ENCODE measurements at places on chromosomes 11 and 22.

DNA sequence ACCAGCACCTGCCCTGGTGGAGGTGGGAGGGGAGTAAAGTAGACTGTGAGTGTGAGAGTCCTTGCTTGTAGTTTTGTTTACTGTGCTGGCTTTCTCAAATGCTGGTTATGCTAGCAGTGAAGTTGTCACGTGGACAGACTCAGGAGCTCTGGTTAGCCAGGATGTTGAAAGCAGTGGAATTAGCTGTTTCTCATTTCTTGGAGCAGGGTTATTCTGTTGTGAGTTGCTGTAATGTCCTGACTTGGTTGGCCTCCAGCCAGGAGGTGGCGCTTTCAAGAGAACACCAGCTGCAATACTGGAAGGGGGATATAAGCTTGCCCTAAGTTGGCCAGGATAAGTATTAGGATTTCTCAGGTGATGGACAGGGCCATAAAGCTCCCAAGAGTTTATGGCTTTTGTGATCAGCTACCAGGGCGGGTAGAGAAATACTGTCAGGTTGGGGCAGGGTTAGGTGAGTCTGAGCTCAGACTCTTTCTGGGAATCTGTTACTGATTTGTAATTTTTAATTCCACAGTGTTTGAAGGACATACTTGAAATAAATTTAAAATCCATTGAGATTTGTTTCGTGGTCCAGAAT is 13.7 kb downstream of the CYP2D6 start:
- no peak for DNase-seq

- no peak for DNase-seq
These were observed 1.4 kb downstream of the TRIM34 start for GRCh38 chr11:5626196-5626595.

DNA sequence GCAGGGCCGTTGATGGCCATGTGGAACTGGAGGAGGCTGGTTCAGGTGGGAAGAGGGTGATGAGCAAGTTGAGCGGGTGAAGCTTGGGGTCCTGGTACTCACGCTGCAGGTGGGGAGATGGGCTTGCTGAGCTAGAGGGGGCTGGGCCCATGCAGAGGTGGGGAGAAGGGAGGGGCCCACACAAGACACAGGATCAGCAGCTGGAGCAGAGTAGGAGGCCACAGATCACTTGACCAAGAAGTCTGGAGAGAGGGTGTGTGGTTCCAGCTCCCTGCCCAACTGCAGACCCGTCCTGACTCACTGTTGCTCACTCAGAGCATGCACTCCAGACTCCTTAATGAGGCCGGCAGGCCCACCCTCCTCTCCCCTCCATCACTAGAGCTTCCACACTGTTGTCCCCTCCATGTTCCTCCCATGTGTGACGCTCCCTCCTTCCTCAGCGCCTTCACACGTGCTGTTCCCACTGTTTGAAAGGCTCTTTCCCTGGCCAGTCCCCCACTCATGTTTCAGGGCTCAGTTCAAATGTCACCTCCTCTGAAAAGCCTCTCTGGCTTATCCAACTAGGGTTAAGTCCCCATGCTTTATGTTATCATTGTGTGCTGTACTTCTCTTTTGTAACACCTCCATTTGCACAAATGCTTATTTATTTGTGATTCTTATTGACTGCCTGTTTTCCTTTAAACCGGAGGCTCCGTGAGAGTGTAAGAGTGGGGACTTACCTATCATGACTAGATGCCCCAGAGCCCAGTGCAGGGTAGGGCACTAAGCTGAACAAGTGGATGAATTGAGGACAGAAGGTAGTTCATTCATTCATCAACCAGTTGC is 2.3 kb downstream of the CCDC86 start:
- DNase-seq, result no peak

- DNase-seq, result no peak
These were observed 28.3 kb upstream of the UPB1 start for GRCh38 chr22:24466716-24467328.

DNA sequence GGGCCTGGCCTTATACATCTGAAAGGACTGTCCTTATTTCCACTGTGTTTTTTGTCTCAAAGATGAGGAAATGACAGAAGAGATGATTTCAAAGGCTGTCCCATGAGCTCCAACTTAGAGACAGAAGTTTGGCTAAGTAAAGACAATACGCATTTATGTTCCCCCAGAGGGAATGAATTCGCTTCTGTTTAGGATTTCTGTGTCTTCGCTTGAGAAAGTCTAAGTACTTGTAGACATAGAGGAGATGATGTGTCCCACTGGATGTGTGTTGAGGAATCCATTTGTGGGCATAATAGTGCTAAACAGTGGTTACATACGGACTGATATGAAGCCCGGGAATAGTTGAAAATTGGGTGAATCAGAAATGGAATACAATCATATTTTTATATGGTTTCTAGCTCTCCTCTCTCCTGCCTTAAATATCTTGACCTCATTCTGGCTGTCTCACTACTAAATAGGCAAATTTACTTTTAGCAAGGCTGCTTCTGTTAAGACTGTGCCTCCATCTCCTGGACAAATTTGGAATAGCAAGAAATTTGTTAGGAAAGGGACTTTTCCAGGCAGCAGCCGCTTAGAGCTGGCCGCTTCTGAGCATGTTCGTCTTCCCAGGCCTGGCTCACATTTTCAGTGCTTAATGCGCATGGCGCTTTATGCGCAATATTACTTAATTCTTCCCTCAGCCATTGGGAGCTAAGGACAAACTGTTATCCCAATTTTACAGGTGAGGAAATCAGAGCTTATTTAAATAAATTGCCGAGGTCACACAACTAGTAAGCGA is 1.9 kb upstream of the PEX26 start:
- no peak for DNase-seq

DNA sequence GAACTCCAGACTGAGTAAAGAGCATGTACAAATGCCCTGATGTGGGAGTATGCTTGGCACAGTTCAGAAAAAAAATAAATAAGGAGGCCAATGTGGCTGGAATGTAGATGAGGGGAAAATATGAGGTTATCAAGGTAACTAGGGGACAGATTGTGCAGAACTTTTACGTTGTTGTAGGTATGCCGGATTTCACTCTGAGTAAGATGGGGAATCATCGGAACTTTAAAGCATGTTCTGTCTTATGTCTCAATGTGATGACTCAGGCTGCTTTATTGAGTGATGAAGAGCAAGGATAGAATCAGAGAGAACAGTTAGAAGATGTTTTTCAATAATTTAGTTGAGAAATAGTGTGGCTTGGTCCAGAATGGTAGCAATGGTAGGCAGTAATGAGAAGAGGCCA is 130.4 kb downstream of the C11orf87 start:
- no peak for DNase-seq

DNA sequence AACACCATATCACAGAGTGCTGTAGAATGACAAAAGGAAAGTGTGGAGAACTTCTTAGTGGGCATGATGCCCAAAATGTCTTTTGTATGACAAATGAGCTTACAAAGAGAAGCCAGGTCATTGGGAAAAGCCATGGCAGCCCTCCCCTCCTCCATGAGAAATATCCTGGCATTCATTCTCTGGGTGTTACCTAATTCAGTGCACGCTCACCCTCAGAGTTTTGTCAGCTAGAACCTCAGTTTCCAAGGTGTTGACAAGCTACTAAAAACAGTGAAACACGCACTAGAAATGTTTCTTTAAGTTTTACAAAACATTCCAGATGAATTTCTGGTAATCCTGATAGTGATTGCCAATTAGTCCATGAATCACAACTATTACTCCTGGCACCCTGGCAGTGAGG is 105.4 kb upstream of the FSHB start:
- no peak for DNase-seq

GRCh38 chr11:10568486-10568941 is at the start of gene LYVE1:
Gene LYVE1, minus strand, starts transcription at chr11:10568665. Its CDS starts 133 bp downstream, at chr11:10568532.
- no peak for DNase-seq

GRCh38 chr22:31738566-31738965 is 11.4 kb downstream of the PRR14L start:
- no peak for DNase-seq

- DNase-seq, result no peak
These were observed 87.7 kb upstream of the SLC25A18 start for GRCh38 chr22:17475318-17476230.

GRCh38 chr22:36734171-36735058 is 30.9 kb upstream of the CACNG2 start:
- no peak for DNase-seq

- DNase-seq, result no peak
These were observed 92.9 kb downstream of the PTPRJ start for GRCh38 chr11:48073031-48073861.

- no peak for DNase-seq
These were observed 38.0 kb upstream of the PICALM start for GRCh38 chr11:86106916-86107315.

- DNase-seq, result no peak
These were observed 11.6 kb downstream of the ELF5 start for GRCh38 chr11:34501949-34502348.
